Natural killer cell treated with Interleukin-12 subunit alpha and Interleukin-12 subunit beta and Interleukin-15 and Interleukin-18, amount 100 ng/mL, for 72 hours (primary cell): ENCODE measurements at places on chromosomes 12 and 14. TPM values are rescaled to one million over a fixed set of nuclear protein-coding genes. Genes with fewer than 3 reads are reported as not detected.
A peak's percentile ranks its signal among the peaks of the same experiment; 100 is the strongest.

DNA sequence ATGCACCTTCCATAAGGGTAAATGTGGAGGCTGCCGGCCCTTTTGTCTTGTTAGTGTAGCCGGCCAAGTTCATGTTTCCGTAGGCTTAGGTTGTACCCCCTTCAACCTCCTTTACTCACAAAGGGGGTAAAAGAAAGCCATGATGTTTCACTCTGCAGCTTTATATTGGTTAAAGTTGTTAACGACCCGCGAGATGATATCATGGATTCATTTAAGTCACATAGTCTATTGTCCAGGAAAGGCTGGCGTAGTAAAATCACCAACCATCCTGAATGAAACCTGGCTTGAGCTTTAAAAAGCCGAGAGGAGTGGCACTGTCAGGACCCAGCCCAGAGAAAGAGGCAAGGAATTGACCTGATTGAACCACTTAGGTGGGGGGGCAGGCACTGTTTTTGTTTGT lies 1.3 kb downstream of the UNG start:
- peak overlapping the region; percentile 84 for H3K4me3 ChIP-seq
- DNase-seq = no peak
- peak overlapping the region; percentile 26 for H3K27ac ChIP-seq
- H3K27me3 ChIP-seq = no peaks in the 10 kb centered on the region
- peaks cover 6% of the 10 kb centered on the region for H3K36me3 ChIP-seq
- peaks cover 29% of the 10 kb centered on the region for H3K4me1 ChIP-seq

DNA sequence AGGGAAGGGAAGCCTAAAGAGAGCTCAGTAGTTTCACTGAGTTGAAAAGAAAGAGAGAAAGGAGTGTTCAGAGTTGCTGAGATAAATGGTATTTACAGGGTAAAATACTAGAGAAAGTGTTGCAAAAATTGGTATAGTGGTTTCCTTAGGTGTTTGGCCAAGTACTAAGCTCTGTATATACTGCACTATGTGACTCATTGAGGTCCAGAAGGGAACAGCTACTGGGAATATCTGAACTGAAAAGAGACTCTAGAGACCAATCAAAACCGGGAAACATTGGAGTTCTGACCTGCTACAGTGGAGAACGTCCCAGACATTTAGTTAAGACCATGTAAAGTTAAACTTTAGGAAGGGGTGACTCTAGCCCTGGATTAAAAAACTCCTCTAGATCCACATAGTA lies 42.7 kb upstream of the ALX1 start:
- no peaks in the 10 kb centered on the region for H3K4me1 ChIP-seq
- no peaks in the 10 kb centered on the region for H3K27me3 ChIP-seq
- H3K4me3 ChIP-seq = no peak overlapping the region
- H3K36me3 ChIP-seq = no peaks in the 10 kb centered on the region
- no peak for DNase-seq

GRCh38 chr12:52813885-52814709 lies at the start of gene KRT4:
Gene KRT4, minus strand, starts transcription at chr12:52814116. Its CDS starts 58 bp downstream, at chr12:52814058.
- no peak within 1 kb of the TSS for H3K27ac ChIP-seq
- no peaks in the 10 kb centered on the region for H3K36me3 ChIP-seq
- peaks cover 4% of the 10 kb centered on the region for H3K4me1 ChIP-seq
- H3K27me3 ChIP-seq = peaks cover 5% of the 10 kb centered on the region
- no peak for DNase-seq

GRCh38 chr12:27573972-27574371 lies 50.0 kb downstream of the PPFIBP1 start:
- peaks cover 7% of the 10 kb centered on the region for H3K27me3 ChIP-seq
- H3K27ac ChIP-seq = no peak overlapping the region
- no peaks in the 10 kb centered on the region for H3K36me3 ChIP-seq
- H3K4me1 ChIP-seq = no peaks in the 10 kb centered on the region
- no peak overlapping the region for H3K4me3 ChIP-seq

DNA sequence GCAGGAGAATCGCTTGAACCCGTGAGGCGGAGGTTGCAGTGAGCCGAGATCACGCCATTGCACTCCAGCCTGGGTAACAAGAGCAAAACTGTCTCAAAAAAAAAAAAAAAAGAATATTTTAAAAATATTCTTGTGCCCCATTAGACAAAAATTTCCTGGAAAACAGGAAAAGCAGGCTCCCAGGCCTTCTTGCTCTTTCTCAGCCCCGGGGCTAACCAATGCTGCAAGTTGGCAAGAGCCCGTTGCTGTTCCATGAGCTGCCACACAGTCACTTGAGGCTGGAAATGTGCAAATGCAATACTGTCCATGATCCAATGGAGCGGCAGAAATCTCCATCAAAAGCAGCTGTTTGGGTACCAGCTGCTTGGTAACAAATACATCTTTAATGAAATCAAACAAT lies 994.7 kb downstream of the VRK1 start:
- DNase-seq = no peak
- no peak overlapping the region for H3K4me3 ChIP-seq
- no peaks in the 10 kb centered on the region for H3K27me3 ChIP-seq
- H3K4me1 ChIP-seq = peaks cover 12% of the 10 kb centered on the region
- H3K36me3 ChIP-seq = no peaks in the 10 kb centered on the region

GRCh38 chr14:53011053-53011462 lies 60.2 kb upstream of the FERMT2 start:
- no peak for DNase-seq
- no peaks in the 10 kb centered on the region for H3K36me3 ChIP-seq
- H3K4me3 ChIP-seq = no peak overlapping the region

GRCh38 chr14:29724991-29725390 lies 202.7 kb downstream of the PRKD1 start:
- no peaks in the 10 kb centered on the region for H3K4me1 ChIP-seq
- no peak overlapping the region for H3K27ac ChIP-seq
- no peak for DNase-seq
- H3K4me3 ChIP-seq = no peak overlapping the region
- H3K36me3 ChIP-seq = peaks cover 11% of the 10 kb centered on the region

- no peaks in the 10 kb centered on the region for H3K27me3 ChIP-seq
- DNase-seq = no peak
- H3K36me3 ChIP-seq = no peaks in the 10 kb centered on the region
- H3K27ac ChIP-seq = peak overlapping the region; percentile 5
- peak overlapping the region; percentile 40 for H3K4me3 ChIP-seq
Observed at GRCh38 chr12:116157845-116158267, 119.6 kb downstream of the MED13L start.

DNA sequence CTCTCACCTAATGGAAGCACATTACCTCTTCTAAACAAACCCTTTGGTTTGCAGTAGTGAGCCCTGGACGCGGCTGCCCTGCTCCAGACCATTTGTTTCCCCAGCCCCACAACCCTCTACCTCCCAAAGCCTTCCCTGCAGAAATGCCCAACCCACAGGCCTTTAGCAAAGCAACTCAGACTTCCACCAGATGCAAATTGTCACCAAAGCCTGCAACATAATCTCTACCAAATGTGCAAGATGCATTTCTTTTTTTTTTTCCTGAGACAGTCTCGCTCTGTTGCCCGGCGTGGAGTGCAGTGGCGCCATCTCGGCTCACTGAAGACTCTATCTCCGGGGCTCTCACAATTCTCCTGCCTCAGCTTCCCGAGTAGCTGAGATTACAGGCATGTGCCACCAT lies 56.2 kb downstream of the VWF start:
- H3K27ac ChIP-seq = no peak overlapping the region
- no peak overlapping the region for H3K4me3 ChIP-seq
- H3K27me3 ChIP-seq = peaks cover 27% of the 10 kb centered on the region
- H3K36me3 ChIP-seq = no peaks in the 10 kb centered on the region
- no peak for DNase-seq

GRCh38 chr12:4855121-4855924 lies 54.4 kb upstream of the KCNA1 start:
- H3K36me3 ChIP-seq = no peaks in the 10 kb centered on the region
- no peak overlapping the region for H3K4me3 ChIP-seq
- DNase-seq = no peak

DNA sequence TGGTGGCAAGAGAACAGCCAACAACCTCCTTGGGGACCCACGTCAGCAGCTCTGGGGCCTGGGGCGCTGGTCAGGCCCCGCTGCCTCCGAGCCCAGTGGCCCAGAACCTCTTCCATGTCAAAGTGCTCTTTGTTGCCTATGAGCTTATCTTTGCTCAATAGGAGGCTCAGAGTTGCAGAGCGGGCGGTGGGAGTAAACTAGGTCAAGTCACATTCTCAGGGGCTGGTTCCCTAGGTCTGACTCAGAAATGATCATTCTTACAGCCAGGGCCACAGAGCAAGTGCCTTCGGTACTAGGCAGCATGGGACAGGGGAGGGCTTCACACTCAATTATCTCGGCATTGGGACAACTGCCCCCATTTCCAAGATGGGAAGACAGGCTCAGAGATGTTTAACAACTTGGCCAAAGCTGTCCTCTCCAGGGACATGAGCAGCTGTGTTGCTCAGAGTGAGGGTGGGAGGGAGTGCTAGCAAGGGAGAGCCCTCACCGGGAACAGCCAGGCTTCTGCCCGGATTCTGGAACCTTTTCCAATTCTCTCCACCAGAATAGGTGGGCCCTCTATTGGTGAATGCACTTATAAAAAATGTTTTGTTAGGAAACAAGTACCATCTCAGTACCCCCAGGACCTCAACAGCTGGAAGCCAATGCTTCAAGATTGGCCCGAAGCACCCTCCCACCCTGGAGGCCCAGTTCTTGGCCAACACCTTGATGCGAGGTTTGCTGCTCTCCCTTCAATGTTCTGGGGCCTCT lies 11.9 kb downstream of the SLC25A29 start:
- H3K27me3 ChIP-seq = no peaks in the 10 kb centered on the region
- DNase-seq = no peak
- no peaks in the 10 kb centered on the region for H3K36me3 ChIP-seq
- no peak overlapping the region for H3K4me3 ChIP-seq
- H3K27ac ChIP-seq = no peak overlapping the region
- H3K4me1 ChIP-seq = no peaks in the 10 kb centered on the region

DNA sequence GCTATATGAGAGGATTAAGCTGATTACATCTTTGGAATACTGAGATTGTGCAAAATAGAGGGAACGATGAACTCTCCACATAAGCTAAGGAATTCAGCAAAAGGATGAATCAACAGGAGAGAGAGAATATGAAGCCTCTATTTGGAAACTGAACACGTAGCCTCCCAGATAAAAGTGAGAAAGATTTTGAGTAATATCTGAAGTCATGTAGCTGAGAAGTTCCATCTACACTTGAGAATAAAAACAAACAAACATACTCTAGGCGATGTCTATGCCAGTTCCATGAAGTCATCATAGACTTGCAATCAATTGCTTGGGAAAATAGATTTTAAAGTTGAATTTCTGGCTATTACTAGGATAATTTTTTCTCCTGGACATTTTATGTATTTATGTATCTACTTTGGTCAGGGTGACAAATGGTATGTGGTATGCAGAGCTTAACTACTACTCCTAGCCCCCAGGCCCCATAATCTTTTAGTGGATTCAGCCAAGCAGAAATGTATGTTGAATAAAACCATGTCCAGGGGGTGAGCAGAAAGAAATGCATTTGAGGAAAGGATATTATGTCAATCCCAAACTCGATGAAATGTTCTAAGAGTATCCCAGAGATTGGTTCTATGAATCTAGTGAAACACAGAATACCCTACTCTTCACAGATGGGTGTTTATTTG lies 627.4 kb downstream of the DIO2 start:
- DNase-seq = no peak
- no peaks in the 10 kb centered on the region for H3K4me1 ChIP-seq
- H3K27me3 ChIP-seq = no peaks in the 10 kb centered on the region
- no peak overlapping the region for H3K4me3 ChIP-seq
- no peak overlapping the region for H3K27ac ChIP-seq
- H3K36me3 ChIP-seq = no peaks in the 10 kb centered on the region

DNA sequence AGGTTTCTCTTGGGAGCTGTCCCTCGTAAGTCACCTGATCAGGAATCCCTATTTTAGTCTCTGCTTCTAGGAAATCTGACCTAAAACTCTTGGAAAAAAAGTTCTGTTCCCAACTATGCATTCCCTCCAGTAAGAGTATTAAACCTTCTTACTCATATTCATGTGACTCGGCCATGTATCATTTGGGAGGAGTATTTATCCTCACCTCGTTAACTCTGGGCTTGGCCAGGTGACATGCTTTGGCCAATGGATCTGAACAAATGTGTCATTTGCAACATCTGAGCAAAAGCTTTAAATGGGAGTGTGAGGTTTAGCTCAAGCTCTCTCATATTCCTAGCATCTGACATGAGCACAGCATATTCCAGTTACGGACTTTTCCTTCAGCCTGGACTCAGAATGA lies 226.8 kb downstream of the NUAK1 start:
- H3K27me3 ChIP-seq = peaks cover 9% of the 10 kb centered on the region
- DNase-seq = no peak
- H3K27ac ChIP-seq = no peak overlapping the region
- H3K4me3 ChIP-seq = no peak overlapping the region
- no peaks in the 10 kb centered on the region for H3K4me1 ChIP-seq
- H3K36me3 ChIP-seq = no peaks in the 10 kb centered on the region

GRCh38 chr12:33223956-33224355 lies 215.7 kb downstream of the SYT10 start:
- no peak for DNase-seq
- H3K4me3 ChIP-seq = no peak overlapping the region
- H3K4me1 ChIP-seq = no peaks in the 10 kb centered on the region
- H3K27me3 ChIP-seq = no peaks in the 10 kb centered on the region

GRCh38 chr12:98224584-98225221 lies 290.7 kb upstream of the TMPO start:
- no peak overlapping the region for H3K27ac ChIP-seq
- H3K4me3 ChIP-seq = no peak overlapping the region
- no peaks in the 10 kb centered on the region for H3K36me3 ChIP-seq
- no peak for DNase-seq

GRCh38 chr12:103178366-103179080 lies 221.0 kb downstream of the ASCL1 start:
- peaks cover 7% of the 10 kb centered on the region for H3K36me3 ChIP-seq
- DNase-seq = no peak
- H3K27me3 ChIP-seq = no peaks in the 10 kb centered on the region
- no peak overlapping the region for H3K27ac ChIP-seq
- H3K4me1 ChIP-seq = no peaks in the 10 kb centered on the region
- no peak overlapping the region for H3K4me3 ChIP-seq

- no peak overlapping the region for H3K4me3 ChIP-seq
- peaks cover 6% of the 10 kb centered on the region for H3K4me1 ChIP-seq
- no peak overlapping the region for H3K27ac ChIP-seq
- H3K27me3 ChIP-seq = no peaks in the 10 kb centered on the region
- H3K36me3 ChIP-seq = no peaks in the 10 kb centered on the region
- no peak for DNase-seq
Observed at GRCh38 chr14:95057147-95057546, 100.2 kb downstream of the DICER1 start.

DNA sequence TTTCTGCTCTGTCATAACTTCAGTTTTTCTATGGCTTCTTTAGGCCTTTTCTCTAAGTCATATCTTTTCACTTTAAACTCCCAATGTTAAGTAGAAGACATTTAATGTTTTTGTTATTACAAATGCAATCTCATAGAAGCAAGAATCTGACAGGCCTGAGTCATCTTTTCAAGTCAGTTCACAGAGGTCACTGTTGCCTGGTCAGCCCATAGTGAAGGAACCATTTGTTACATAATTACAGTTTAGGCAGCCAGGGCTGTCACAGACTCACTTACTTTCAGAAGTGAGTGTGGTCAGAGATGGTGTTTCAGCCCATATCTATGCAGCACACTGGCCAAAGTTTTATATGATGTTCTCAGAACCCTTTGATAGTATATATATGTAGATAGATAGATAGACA lies 46.5 kb downstream of the CCER1 start:
- H3K27ac ChIP-seq = no peak overlapping the region
- no peaks in the 10 kb centered on the region for H3K27me3 ChIP-seq
- no peaks in the 10 kb centered on the region for H3K4me1 ChIP-seq
- DNase-seq = no peak
- no peaks in the 10 kb centered on the region for H3K36me3 ChIP-seq

LBHD2 gene
- total RNA-seq = not detected

CLEC4E gene
- total RNA-seq = not detected

TAS2R8 gene
- not detected for total RNA-seq

COCH gene
- total RNA-seq = 1.3 TPM

KLRC4 gene
- total RNA-seq = 17.8 TPM

RHOJ gene
- total RNA-seq = not detected

PPP1CC gene
- 140 TPM for total RNA-seq
